Iris pigment epithelial cell (primary cell): ENCODE measurements at places on chromosomes 5 and 9.

DNA sequence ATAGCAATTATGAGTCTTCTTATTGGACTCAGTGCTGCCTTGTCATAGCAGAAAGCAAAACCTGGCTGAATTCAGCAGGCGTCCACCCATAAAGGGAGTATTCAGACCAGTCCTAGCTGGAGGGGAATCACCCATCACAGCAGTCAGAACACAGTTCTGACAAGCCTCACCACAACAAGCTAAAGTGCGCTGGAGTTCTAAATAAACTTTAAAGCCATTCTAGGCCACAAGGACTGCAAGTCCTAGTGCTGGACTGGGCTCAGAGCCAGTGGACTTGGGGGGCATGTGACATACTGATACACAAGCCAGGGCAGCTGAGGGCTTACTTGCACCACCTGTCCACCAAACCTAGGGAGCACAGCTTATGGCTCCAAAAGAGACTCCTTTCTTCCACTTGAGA lies 115.3 kb upstream of the PCSK5 start:
- no peak for DNase-seq

DNA sequence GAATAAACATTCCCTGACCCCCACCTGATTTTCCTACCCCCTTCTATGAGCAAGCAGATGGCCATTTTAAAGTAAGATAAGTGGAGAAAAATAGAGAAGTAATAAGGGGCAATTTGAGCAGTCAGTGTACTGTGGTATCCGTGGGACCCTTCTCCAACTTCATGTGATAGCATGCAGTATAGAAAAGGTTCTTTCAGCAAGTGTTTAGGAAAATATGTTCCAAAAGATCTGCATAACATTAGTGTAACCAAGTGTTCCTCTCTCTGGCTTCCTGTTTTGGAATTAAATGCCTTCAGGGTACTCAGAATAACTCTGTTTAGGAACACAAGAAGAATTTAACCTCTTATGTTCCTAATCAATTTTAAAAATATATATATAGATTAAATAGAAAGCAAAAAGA lies 134.9 kb downstream of the ATG10 start:
- DNase-seq = no peak

DNA sequence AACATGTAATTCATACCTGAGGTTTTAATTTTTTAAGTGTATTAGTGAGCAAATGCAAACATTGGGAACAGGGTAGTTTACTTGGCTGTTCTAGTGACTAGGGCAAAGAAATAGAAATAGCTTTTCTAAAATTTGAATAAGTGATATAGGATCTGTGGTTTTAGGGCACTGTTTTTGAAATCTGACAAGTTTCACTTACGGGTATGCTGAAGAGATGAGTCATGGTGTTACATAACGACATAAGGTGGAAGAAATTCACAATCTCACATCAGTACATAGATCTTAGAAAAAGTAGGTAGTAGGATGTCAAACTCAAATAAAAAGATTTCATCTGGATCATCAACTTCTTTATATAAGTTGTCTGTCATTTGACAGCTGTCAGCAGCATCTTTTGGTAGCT lies 772.3 kb downstream of the MAT2B start:
- peak; percentile 69 for DNase-seq

DNA sequence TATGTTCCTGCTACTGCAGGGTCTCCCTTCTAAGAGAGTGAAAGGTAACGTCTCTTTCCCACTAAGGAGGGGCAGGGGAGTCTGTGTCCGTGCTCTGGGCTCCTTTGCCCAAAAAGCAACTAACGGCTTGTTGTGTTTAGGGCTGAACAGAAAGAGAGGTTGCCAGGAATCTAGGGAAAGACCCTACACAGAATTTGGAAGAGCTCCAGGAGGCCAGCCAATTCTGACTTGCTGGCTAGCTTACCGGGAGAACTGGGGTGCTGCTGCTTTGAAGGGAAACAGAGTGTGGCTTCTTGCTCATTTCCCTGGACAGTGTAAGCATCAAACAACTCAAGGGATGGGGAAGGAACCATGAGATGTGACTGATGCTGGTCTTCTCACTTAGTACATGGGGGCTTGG lies 176.1 kb downstream of the GADD45G start:
- DNase-seq = no peak

DNA sequence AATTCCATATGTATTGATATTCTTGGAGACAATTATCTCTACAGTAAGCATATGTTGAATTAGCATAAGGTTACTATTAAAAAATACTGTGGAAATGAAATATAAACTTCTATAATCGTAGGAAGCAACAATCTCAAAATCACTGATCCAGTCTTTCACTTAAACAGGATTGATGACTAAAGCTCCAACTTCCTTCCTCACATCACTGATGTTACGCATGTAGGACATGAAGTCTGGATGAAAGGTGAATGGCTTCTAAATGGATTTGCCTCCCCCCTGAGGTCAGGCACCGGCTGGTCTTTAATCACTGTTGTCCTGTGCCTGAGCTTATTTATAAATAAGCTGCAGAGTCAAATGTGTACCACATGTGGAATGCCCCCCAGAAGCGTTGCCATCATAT lies 157.1 kb upstream of the NFIB start:
- DNase-seq = no peak

- DNase-seq = no peak
These were observed 274.1 kb downstream of the DENND1A start for GRCh38 chr9:123655681-123656423.

DNA sequence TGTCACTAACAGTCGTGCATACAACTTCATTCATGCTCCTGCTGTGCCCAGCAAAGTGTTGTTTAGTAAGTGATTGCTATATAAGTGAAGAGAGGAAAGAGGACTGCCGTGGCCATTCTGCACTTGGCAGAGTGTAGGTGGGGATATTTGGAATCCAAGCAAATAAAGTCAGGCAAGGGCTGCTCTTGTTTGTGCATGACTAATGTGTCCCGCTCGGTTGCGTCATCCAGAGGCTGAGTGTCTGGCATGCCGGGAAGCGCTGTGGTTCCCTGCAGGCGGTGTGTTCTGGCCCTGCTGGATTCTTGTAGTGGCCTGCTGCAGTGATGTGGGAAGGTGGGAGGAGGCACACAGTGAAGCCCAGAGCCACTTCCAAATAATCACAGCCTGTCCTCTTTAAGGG lies 136.9 kb upstream of the ANKH start:
- DNase-seq = peak; percentile 98

- DNase-seq = no peak
These were observed 67.9 kb downstream of the STK10 start for GRCh38 chr5:172119921-172120688.

- DNase-seq = no peak
These were observed 36.7 kb downstream of the ARHGAP26 start for GRCh38 chr5:142806841-142807267.

GRCh38 chr5:127723571-127723970 lies 20.4 kb downstream of the CCDC192 start:
- peak; percentile 71 for DNase-seq

DNA sequence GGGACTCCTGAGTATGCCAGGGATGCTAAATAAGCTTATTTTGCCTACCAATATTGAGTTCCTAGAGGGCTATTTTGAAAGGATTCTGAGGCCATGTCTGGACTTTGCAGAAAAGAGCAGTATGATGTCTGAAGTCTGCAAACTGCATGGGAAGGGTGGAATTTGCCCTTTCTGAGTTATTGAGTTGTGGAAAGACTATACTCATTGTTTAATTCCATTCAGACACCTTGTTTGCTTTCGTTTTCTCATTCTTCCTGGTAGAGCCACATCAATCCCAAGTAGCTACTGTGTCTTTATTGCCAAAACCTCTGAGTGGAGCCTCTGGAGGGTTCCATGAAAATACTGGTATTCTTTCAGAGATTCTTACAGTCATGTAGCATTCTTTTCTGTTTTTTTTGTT lies 50.9 kb upstream of the PPP1R2B start:
- DNase-seq = no peak

DNA sequence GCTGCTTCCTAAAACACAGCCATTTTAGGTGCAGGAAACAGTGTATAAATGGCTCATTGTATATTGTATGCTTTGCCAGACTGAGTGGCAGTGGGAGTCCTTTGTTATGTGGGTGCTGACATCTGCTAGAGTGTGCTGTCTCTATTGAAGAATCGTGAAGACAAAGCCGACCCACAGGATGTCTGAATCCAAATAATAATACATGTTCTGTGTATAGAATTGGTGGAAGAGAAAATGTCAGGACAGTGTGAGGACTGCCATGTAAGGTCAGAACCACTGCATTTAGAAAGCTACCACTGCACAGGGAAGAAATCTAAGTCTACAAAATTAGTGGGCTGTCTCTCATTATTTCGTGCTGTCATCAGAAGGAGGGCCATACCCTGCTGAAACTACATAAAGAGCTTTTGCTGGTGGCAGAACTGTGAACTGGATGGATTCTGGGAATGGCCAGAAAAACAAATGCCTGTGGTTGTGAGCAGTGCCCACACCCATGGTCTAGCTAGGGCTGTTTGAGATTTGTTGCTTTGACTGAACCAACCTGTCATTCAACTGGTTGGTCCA lies 2.5 kb downstream of the IL7R start:
- DNase-seq = peak; percentile 18

- no peak for DNase-seq
These were observed 186.7 kb upstream of the ELL2 start for GRCh38 chr5:96148376-96148775.

- DNase-seq = no peak
These were observed 1156.4 kb downstream of the FOXD4L5 start for GRCh38 chr9:64128572-64128971.

GRCh38 chr5:155389498-155389897 lies 375.9 kb downstream of the KIF4B start:
- DNase-seq = no peak

DNA sequence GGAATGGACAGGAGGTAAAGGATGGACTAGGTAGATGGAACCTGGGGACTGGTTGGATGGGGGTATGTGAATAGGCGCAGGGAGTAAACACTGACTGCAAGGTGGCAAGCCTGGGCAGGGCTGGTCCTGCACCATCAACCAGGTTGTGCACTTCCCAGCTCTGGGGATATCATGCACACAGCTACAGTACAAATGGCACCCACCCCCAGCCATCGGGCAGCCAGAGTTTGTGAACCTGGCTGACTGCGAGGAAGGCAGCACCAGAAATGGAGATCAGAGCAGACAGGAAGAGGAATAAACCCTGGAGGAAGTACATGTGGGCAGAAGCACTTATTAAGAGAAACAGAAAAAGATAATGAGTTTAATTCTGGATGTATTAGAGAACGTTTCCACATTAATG lies 229.1 kb downstream of the ESM1 start:
- no peak for DNase-seq

DNA sequence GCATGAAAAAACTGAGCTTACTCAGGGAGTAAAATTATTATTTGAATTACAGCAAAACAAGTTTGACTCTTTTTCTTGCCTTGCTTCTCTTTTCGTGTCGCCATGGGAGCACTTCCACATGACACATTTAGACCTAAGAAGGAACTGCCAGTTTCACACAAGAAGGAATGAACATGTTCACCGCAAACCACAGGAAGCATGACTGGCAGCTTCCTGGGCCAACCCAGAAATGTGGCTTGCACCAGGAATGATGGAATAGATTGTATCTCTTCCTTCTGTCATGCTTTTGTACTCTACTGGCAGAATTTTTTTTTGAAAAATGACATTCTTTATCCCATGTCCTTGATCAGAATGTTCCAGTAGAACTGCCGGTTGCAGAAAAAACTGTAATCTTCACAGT lies 32.9 kb upstream of the MAN2A1 start:
- DNase-seq = peak; percentile 79

DNA sequence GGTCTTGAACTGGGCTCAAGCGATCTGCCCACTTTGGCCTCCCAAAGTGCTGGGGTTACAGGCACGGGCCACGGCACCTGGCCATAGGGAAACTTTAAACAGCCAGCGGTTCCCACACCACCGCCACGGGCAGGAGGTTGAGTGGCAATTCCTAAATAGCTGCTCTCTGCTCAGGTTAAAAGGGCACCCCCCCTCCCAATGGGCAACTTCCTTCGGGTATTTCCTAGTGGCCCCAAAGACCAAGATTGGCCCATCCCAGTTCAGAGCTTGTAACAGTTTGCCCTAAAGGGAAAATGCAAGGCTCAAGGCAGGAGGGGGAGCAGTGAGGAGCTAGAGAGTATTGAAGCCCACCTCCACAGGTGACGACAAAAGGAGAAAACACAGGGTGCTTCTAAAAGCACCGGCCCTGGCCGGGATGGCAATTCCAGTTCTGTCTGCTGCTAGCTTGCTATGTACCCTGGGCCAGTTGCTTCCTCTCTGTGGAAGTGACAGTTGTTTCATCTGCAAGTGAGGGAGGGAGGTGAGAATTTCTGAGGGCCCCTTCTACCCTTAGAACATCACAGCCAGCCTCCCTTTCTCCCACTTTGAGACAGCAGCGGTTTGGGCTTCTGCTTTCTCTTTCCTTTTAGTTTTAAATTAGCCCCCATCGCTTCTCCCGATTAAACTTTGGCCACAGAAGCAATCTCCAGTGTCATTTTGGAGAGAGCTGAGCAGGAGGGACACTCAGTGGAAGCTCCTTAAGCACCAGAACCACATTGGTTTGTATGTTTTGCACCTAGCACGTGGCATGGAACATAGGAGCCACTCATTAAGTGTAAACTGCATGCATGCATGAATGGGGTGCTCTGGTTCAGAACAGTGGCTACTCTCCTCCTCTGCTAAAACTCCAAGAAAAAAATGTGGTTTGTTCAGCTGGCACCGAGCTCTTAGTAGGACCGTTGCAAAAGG lies 17.3 kb upstream of the TNIP1 start:
- no peak for DNase-seq

DNA sequence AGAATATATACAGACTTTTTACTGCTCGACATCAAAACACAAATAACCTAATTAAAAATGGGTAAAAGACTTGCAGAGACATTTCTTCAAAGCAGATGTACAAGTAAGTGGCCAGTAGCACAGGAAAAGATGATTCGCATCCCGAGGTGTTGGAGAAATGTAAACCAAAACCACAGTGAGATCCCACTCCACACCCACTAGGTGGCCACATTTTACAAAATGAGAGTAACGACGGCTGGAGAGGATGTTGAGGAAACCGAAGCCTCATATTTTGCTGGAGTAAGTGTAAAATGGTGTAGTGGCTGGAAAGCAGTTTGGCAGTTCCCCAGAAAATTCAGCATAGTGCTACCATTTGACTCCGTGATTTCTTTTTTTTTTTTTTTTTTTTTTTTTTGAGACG lies 21.3 kb upstream of the GBGT1 start:
- peak; percentile 80 for DNase-seq

- DNase-seq = peak; percentile 71
These were observed 42.9 kb upstream of the SUB1 start for GRCh38 chr5:32542216-32543059.

- DNase-seq = no peak
These were observed 124.3 kb downstream of the COL23A1 start for GRCh38 chr5:178465861-178466288.

GRCh38 chr9:114093761-114094505 lies 5.2 kb downstream of the KIF12 start:
- no peak for DNase-seq

- DNase-seq = no peak
These were observed 271.3 kb upstream of the DMAC1 start for GRCh38 chr9:8070779-8071444.
